ENCODE measurements at places on chromosomes 2 and 18.

GRCh38 chr2:60355849-60356261, 197.6 kb downstream of the BCL11A start:
- no peak for DNase-seq

- DNase-seq = no peak
These were observed 284.3 kb upstream of the CXCR4 start for GRCh38 chr2:136402281-136402680.

- no peak for DNase-seq
These were observed 9.0 kb upstream of the CREG2 start for GRCh38 chr2:101396316-101396717.

DNA sequence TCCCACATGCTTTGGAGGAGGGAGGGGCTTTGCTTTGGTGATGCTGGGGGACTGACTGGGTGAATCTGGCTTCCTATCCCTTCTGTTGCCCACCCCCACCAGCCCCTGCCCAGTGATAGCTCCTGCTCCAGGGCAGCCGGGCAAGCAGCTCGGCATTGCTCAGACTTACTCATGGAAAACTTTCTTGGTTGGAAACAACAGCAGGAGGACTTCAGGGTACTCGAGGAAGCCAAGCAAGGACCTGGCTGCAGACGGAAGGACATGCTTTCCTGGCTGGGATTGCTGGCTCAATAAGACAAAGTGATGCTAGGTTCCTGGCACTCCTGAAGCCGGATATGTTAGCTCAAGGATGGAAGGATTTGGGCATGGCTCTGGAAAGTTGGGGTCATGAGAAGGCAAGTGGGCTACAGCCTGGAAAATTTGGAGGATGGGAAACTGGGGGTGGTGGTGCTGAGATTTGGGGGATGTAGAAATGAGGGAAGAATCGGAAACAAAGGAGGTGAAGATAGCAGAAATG, 3.1 kb downstream of the SPEG start:
- no peak for DNase-seq

All from midbrain (tissue), 1 donor.